DMS 273 treated with DMSO at 0.1 percent for 48 hours (cell line): ENCODE measurements at places on chromosomes 2 and 18.

- DNase-seq = no peak
These were observed 39.3 kb downstream of the RTP5 start for GRCh38 chr2:241908686-241909420.

GRCh38 chr2:233801357-233802131, 23.4 kb downstream of the MROH2A start:
- DNase-seq = no peak

DNA sequence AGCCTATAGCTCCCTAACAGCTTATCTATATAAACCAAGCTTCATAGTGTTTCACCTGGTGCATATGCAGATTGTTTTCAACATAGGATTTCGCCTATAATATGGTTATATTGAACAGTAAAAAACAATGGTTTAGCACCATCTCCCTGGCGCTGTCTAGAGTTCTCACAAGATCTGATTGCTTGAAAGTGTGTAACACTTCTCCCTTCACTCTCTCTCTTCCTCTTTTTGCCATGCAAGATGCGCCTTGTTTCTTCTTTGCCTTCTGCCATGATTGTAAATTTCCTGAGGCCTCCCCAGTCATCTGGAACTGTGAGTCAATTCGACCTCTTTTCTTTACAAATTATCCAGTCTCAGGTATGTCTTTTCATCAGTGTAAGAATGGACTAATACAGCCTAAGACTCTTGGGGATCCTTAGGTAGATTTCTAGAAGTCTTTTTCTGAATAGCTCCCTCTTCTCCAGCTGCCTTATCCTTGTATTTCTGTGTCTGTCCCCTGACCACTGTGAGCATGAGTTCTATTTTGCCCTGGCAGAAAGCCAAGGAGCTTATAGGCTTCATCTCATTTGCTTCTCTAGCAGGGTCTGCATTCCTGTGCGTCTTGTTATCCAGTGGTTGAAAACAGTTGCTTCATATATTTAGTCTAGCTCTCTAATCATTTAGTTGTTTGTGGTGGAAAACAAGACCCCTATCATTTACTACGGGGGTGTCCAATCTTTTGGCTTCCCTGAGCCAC, 401.6 kb downstream of the GPD2 start:
- DNase-seq = no peak

DNA sequence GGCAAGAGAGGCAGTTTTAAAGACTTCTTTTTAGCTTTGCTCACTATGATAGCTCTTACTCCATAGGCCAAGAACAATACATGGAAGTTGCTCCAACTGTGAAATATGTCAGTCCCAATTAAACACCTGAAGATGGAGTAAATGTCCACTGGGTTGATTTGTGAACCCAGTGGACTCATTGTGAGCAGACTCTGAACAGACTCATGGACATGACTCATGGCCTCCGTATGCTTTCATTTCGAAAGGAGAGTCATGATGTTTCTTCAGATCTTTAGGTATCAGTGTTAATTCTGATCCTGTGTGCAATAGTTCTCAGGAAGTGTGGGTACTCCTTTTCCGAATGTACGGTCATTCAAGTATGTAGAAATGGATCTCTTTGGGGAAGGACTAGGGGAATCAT, 5.4 kb upstream of the CWC22 start:
- DNase-seq = no peak

DNA sequence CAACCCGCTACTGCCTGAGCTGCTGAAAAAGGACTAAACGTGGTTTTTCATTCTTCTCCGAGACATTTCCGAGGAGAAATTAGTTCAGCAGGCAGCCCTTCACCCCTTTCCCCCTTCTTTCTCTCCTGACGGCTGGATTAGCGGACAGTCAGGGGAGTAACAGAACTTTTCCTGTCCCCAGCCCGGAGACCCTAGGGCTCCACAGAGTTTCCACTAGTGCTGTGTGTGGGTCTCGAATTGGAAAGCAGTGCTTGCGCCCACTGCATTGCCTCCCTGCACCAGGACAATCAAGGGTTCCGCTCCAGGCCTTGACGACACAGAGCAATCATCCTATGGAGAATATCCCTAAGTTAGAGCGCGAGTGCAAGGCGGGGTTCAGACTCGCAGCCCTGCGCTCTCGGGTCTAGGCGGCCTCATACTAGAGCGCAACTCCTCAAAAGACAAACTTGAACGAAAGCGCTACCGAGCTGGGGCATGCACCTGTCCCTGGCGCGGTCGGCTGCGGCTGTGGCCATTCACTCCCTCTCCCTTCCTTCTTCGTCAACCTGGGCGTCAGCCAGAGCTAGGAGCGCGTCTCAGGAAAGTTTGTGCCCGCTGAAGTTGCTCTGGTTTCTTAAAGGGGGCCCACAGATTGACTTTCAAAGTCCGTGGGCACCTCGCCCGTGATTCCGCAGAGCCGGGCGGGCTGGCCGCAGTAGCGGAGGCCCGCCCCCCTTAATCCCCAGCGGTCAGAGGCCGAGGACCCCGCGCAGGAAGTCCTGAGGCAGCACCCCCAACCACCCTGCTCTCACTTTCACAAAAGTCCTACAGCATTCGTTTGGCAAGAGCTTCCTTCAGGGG, 801 bp downstream of the OSR1 start:
- DNase-seq = no peak

DNA sequence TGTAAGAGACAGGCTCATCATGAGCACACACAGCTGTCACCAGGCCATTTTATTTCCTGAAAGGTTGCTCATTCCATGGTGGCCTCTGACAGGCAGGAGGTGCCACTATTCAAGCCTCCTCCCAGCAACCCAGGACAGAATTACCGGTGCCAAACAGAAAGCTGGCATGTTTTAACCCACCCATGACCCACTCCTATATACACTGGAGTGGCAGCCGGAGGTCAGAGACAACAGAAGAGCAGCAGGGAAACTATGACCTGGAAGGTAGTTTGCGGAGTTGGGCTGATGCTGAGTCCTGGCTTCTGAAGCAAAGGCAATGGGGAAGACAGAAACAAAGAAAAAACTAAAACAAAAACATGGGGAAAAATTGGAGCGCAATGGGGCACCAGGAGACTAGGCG, 2.3 kb downstream of the RFTN2 start:
- DNase-seq = no peak

- DNase-seq = no peak
These were observed 1.9 kb downstream of the M1AP start for GRCh38 chr2:74646201-74646600.

GRCh38 chr2:59935005-59935404, 618.4 kb downstream of the BCL11A start:
- DNase-seq = no peak

- no peak for DNase-seq
These were observed 139.9 kb downstream of the SH3RF3 start for GRCh38 chr2:109268916-109269315.

- DNase-seq = no peak
These were observed 76.6 kb downstream of the TLK1 start for GRCh38 chr2:171084128-171084527.

DNA sequence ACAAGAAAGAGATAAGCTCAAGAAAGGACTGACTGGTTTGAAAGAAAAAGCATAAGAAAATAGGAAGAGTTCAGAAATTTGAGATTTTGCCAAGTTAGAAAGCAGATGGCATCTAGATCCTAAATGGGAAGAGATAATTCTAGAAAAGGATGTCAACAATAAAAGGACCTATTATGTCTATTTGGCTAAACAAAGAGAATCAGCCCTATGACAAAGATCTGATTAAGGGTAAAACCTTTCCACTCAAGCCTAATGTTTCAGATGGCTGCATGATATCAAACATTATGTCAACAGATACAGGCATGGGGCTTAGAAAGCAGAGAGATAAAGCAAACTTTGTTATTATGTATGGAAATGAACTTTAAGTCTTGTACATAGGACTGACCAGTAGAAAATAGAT, 465.0 kb upstream of the TRIB2 start:
- no peak for DNase-seq

DNA sequence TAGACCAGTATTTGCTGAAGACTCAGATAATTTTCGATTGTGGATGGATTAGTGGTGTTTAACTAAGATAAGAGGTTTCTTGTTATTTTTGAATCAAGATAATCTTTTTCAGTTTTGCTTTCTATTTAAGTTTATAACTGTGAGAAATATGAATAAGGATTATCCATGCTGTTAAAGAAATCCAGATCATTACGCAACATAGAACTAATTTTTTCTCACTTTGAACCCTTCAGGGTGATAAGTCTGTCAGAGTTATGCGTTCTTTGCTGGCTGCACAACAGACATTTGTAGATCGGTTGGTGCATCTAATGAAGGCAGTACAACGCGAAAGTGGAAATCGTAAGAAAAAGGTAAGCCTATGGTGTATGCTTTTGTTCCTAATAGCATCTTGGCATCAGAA, 74.1 kb downstream of the PIK3C3 start:
- no peak for DNase-seq

DNA sequence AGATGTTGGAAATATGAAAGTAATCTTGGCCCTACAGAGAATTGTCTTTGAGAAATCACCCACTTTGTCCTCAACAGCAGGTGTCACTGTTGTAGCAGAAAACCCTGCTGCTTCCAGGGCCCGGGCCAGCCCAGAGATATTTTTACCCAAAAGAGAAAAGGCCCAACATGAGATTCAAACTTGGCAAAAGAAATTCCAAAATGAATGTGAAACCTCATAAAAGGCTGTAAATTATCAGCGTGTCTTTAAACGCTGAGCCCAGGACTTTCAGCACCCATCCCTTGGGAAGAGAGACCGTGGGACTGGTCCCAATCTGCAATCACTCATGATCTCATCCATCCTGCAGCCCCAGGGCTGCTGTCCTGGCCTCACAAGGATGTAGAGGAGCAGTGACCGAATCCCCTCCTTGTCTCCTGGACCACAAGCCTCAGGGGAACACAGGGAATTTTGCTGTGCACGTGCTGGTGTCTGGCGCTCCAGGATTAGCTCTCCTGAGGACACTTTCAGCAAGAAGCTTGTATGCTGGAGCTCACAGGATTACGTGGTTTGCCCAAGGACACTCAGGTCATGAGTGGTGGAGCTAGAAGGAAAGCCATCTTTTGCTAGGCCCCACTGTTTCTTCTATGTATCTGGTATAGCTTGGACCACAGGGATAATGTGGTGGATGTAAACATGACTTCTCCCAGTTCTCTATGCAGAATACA, 202.1 kb downstream of the RNF144A start:
- no peak for DNase-seq

GRCh38 chr2:13813236-13813635, 819.3 kb upstream of the LRATD1 start:
- no peak for DNase-seq

GRCh38 chr18:58847383-58848071, 17.1 kb upstream of the ZNF532 start:
- no peak for DNase-seq

DNA sequence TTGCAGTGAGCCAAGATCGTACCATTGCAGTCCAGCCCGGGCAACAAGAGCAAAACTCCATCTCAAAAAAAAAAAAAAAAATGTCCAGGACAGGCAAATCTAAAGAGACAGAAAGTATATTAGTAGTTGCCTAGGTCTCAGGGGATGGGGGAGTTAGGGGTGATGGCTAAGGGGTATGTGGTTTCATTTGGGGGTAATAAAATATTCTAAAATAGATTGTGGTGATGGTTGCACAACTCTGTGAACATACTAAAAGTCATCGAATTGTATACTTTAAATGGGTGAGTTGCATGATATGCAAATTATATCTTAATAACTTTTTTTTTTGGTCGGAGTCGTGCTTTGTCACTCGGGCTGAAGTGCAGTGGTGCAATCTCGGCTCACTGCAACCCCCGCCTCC, 34.2 kb upstream of the ACTR2 start:
- no peak for DNase-seq

- DNase-seq = no peak
These were observed 63.8 kb upstream of the PPM1B start for GRCh38 chr2:44104855-44105271.
